ENCODE measurements at places on chromosomes 6 and 20.

- no peak for DNase-seq
Measured at GRCh38 chr6:44540881-44541280, 153.4 kb downstream of the CDC5L start.

DNA sequence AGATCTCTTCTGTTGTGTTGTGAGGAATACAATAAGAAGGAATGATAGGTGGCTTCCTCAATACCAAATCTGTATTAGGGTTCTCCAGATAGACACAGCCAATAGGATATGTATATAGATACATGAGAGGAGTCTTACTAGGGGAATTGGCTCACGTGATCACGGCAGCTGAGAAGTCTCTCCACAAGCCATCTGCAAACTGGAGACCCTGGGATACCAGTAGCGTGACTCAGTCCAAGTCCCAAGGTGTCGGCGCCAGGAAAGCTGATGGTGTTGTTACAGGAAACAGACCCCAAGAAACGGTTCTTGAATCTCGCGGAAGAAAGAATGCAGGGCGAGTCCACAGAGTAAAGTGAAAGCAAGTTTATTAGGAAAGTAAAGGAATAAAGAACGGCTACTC is 61.4 kb downstream of the SYTL3 start:
- DNase-seq, result no peak

- DNase-seq, result no peak
Measured at GRCh38 chr6:167934426-167934864, 63.0 kb upstream of the KIF25 start.

GRCh38 chr6:151143806-151144205 is 96.0 kb upstream of the AKAP12 start:
- no peak for DNase-seq

GRCh38 chr6:14860774-14861173 is 385.1 kb upstream of the JARID2 start:
- no peak for DNase-seq

GRCh38 chr6:164749221-164750064 is 560.0 kb downstream of the C6orf118 start:
- no peak for DNase-seq

DNA sequence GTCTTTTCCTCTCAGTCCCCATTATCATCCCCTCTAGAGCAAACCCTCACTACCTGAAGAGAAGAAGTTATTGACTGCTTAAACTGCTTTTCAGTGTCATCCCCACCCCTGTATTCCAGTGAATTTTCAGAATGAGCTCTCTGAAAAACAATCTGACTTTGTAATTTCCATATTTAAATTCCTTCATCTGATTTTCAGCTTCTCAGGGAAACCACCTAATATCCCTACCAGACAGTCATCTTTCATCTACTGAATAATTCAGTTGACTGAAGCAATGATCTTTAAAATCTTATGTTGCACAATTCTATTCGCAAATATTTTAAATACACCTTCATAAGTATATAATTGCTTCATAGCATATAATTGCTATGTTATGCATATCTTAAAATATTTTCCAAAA is 258.7 kb downstream of the HTR1B start:
- no peak for DNase-seq

- no peak for DNase-seq
Measured at GRCh38 chr6:39061182-39061581, 12.6 kb downstream of the GLP1R start.

DNA sequence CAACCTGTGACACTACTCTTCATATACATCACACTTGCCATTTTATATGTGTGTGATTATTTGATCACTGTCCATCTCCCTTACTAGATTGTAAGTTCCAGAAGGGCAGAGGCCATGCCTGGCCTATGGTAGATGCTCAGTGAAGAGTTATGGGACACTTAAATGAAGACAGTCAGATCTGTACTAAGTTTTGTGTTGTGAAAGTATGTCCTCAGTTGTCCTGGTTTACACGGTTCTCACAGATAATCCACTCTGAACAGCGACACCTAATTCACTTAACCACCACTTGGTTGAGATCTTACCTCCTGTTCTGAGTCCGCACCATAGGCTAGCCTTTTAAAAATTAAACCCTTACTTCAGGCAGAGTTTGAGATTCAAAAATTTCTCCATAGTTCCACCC is 434.1 kb upstream of the SOX4 start:
- DNase-seq, result no peak

GRCh38 chr6:5941188-5941587 is 65.5 kb downstream of the NRN1 start:
- no peak for DNase-seq

- DNase-seq, result peak; percentile 71
Measured at GRCh38 chr6:78867370-78868040, at the start of gene IRAK1BP1. Gene IRAK1BP1 (plus strand): TSS chr6:78867551. CDS start chr6:78867577, 26 bp downstream.

- no peak for DNase-seq
Measured at GRCh38 chr20:41308726-41309413, 8.7 kb downstream of the ZHX3 start.

- no peak for DNase-seq
Measured at GRCh38 chr6:88349511-88349910, 183.4 kb upstream of the CNR1 start.

DNA sequence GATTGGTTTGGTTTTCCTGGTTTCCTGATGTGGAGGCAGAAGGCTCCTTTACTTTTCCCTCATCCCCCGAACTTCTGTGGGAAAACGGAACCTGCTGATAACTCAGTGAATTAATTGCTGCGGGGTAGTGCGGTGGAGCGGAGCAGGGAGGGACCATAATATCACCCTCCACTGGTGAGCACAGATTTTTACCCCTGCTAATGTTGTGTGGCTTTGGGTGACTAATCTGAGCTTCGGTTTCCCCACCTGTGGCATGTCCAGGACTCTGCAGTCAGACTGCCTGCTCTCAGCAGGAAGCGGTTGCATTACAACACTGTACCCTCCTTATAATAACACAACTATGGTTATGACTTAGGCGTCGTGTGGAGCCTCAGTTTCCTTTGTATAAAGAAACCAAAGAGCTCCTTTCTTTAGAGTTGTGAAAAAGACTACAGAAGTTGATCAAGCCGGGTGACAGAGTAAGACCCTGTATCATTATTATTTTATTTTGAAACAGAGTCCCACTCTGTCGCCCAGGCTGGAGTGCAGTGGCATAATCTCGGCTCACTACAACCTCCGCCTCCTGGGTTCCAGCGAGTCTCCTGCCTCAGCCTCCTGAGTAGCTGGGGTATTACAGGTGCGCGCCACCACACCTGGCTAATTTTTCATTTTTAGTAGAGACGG is 2.2 kb upstream of the ID1 start:
- DNase-seq, result peak; percentile 35

DNA sequence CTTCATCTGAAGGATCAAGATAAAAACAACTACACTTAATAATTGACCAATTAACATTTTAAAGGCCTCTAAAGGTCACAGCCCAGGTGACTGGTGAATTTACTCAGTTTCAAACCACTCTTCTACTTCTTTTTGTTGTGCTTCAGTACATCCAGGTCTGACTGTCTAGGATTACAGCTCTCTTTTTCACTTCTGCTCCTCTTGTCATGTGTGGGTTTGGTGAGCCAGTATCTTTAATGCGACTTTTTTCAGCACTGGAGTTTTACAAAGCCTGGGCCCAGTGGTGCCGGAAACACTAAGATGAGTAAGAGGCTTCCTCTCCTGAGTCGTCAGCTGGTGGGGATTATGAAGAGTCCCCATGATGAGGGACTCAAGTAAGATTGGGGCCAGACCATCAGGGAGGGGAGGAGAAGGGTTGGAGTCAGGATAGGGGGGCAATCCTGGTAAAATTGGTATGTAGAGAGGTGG is 27.0 kb downstream of the HECA start:
- DNase-seq, result peak; percentile 63

DNA sequence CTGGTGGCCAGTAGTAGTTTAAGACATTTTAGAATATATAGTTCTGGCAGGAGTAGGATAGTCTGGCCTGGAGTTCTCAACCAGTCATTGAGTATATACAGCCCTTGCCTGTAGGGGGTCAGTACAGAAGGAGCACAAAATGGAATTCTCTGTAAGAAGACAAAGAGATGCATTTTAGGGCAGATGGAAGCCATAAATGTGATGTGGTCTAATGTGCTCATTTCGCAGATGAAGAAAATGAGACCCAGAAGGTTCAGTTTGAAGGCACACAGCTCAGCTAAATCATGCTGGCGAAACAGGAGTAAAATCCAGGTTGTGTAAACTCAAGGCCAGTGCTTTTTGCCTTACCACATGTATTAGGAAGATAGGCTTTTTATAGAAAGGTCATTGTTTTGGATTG is 29.6 kb downstream of the QKI start:
- DNase-seq, result no peak

DNA sequence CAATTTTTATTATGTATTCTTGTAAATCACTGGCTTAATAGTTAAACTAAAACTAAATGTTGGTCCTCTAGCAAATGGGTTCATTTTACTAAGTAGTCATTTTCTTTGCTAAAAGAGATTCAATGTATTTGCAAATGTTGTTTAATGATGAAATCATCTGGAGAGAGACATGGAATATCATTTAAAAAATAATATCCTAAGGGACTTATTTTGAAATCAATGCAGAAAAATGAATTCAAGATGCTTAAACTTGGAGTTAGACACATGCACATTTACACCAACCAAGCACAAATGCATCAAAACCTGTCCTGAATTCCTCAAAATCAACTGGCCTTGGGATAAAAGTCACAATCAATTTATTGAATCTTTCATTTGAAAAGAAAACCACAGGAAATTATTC is 165.0 kb upstream of the RNF217 start:
- no peak for DNase-seq

DNA sequence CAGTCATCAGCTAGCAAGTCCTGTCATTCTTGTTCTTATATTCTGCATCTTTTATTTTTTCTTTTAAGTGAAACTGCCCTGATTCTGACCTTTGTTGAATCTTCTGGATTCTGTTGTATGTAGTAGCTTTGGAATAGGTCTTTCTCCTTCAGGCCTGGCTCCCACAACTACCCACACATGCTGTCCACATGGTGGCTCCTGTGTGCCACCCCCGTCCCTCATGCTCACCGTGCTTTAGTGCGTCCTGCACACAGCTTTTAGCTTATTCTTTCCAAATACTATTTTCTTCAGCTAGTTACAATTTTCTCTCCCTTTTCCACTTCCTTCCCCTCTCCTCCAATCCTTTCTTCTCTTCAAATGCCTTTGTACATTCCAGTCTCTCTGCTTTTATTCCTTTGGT is 61.8 kb downstream of the CTNNBL1 start:
- no peak for DNase-seq

GRCh38 chr6:143936778-143937667 is 71.0 kb downstream of the PLAGL1 start:
- no peak for DNase-seq

DNA sequence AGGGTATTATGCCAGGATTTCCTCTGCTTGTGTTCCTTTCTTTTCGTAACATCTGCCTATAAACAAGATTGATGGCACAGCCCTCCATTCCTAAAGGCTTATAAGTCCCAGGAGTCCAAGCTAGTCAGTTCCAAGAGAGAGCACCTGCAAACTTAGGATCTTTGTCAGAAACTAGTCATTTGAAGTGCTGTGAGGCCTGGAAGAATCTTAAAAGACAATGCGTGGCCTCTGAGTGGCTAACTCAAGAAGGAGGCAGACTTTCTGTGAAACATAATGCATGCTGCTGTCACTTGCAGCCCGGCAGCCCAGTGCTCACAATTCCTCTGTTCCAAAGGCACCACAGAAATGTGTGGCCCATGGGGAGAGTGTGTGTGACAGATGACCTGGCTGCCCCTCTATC is 135.0 kb upstream of the SUPT3H start:
- DNase-seq, result no peak

GRCh38 chr6:15892369-15892768 is 229.5 kb upstream of the DTNBP1 start:
- DNase-seq, result no peak

All from activated gamma-delta T cell treated with Interleukin-2 at 50 U/mL for 16 hours (primary cell).